ENCODE measurements at places on chromosomes 6 and 20.

DNA sequence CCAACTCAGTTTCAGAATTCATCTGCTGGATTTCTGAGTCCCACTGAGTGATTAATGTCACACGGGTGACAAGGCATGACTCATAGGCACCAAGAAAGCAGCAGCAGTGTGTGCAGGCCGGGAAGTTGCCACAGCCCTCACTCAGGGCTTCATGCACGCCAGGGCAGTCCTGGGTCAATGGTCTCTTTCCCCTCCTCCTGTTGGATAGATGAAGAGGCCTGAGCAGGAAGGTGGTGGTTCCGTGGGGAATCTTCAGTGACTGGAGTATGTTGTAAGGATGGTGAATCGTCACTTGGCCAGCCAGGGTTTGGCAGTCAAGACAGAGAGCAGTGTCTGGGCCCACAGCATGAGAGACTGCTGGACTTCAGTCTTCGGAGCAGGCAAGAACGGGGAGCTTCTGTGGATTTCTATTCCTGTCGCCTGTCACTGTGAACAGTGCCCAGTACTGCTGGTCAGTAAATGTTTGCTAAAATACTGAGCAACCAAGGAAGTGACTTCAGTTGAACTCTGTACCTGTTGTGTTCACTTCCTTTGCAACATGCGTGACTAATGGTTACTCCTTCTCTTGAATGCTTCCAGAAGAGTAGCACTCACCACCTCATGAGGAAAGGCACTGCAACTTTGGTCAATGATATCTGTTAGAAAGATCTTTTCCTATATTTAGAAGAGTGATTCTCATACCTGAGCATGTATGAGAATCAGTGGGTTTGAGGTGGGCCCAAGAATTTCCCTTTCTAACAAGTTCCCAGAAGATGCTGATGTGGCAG, 62.0 kb upstream of the CD93 start:
- DNase-seq, result no peak

DNA sequence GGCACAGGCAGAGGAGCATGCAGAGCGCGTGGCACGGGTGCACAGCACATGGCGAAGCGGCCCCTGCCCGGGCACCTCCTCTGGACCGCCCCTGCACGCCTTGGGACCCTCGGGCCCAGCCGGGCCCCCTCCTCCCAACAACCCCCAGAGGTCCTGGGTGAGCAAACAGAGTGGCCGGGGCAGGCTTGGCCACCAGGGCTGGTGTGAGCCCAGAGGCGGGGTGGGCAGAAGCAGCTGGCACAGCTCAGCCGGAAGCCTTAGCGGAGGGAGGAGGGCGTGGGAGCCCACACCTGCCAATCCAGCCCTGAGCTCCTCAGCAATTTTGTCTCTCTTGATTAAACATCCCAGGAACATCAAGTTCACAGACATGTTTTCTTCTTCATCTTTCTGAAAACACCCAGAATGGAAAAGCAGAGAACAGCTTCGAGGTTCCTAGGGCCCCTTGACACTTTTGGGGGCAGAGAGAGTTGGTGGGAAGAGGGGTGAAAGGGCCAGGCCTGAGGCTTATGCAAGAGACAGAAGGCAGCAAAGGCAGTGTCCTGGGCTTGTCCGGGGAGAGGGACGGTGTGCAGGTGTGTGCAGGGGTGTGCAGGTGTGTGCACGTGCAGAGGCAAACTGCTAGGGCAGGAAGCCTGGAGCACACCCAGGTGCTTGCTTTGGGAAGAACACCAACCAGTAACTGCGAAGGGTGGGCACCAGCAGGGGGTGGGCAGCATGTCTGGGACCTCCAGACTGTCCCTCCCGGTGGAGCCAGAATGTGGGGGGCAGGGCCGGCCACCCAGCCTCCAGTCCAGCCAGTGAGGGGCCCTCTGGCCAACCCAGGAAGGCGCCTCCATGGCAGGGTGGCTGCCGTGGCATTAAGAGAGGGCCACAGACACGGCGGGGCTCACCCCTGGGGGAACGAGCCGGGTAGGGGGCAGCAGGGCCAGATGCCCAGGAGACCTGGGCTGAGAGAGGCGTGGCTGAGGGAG, 4.8 kb downstream of the HRH3 start:
- no peak for DNase-seq

DNA sequence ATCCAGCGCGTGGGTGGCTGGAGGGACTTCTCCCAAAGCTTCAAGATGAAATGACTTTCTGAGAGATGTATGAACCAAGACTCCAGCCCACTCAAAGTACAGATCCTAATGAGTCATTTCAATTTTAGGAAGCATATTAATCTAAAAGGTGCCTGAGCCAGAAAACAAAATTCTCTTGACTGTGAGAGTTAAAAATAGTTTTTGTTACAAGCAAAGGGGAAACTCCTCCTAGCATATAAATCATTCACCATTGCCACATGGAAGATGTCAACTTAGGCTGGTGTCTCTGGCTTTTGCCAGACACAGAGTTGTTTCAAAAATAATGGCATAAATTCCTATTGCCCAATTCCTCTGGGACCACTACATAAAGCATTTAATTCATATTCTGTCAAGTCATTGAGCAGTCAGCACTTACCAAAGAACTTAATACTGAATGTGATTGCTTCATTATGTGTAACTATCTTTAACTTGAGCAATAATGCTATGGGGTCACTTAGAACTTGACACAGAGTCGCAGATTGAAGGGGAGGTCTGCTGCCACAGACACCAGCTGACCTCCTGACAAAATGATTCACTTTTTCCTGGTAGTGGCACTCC, 280.6 kb downstream of the SLC35F1 start:
- DNase-seq, result no peak

DNA sequence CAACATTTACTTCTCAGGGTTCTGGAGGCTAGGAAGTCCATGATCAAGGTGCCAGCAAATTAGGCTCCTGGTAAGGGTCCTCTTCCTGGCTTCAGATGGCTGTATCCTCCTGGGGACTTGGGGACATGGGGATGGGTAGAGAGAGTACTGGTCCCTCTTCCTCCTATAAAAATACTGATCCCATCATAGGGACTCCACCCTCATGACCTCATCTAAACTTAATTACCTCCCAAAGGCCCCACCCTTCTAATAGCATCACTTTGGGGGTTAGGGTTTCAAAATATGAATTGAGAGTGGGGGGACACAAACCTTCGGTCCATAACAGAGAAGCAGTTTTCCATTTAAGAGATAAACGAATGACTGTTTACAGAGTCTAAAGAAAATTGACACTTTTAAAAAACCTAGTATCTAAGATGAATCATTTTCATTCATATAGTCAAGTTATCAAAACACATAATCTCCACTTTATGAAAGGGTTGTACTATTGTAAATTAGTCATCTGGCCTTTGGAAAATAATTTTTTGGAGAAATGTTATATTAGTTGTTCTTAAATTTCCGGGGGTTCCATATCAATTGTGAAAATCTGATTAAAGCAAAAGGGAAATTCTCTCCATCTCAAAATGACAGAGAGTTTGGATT, 33.5 kb downstream of the ELOVL5 start:
- DNase-seq, result no peak

DNA sequence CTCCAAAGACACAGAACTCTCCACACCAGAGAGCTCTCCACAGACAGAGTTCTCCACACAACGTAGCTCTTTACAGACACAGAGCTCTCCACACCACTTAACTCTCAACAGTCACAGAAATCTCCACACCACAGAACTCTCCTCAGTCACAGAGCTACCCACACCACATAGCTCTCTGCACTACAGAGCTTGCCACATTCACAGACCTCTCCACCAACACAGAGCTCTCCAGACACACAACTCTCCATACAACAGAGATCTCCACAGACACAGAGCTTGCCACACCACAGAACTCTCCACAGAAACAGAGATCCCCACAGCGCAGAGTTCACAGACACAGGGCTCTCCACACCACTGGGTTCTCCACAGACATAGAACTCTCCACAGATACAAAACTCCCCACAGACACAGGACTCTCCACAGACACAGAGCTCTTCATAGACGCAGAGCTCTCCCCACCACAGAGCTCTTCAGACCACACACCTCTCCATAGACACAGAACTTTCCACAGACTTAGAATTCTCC, 52.5 kb downstream of the ERMARD start:
- no peak for DNase-seq

GRCh38 chr6:160347259-160348222, 637 bp upstream of the SLC22A3 start:
- DNase-seq, result no peak

Measured in activated gamma-delta T cell (primary cell).